ENCODE measurements at places on chromosomes 3 and 15. TPM values are rescaled to one million over a fixed set of nuclear protein-coding genes. Genes with fewer than 3 reads are reported as not detected.

- DNase-seq = no peak
Observed at GRCh38 chr3:14398797-14399106, 3.7 kb upstream of the SLC6A6 start.

GRCh38 chr3:129061888-129062834, 1.6 kb downstream of the GP9 start:
- DNase-seq = no peak

GRCh38 chr3:142963516-142964448, at the start of gene PAQR9:
Gene PAQR9, minus strand, starts transcription at chr3:142963674. Its CDS starts 338 bp downstream, at chr3:142963336.
- DNase-seq = peak; percentile 40

DNA sequence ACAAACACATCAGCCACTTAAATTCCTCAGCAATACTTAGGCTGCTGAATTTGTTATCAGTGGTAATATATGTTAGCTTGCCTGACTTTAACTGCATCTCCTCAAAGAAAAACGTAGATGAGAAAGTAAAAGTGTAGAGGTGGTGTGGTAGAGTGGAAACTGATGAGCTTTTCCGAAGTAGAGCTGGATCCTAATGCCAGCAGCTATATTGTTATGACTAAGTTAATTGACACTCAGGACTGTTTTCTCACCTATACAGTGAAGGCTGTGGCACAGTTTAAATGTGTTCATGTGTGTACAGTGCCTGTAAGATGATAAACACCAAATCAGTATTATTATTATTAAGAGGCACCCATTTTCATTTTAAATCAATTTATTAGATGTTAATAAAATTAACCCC, 174.9 kb downstream of the TNIK start:
- DNase-seq = no peak

DNA sequence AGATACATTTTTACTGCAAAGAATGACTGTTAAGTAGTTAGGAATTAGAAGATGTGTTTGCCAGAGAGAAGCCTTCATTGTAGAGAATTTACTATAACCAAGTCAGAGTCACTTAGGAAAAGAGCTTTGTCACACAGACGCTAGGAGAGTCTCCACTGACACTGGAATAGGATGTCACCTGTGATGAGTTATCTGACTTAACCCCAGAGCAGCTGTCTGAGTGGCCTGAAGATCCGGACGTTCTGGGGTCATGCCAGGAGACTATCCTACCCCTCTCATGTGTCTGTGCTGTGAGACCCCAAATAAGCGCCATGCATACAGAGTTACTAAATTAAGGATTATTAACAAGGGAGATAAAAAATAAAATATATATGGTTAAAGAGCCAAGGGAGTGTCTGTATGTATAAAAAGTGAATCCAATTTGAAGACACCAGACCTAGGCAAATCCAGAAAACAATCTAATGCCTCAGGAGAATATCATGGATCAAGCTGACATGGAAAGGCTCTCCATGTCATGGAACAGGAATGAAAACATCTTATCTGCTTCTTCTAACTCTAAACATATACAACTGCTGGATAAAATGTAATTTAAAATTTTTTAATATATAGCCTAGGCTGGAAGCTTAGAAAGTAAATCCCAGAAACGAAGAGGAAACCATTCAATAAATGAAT, 43.5 kb downstream of the ITGB5 start:
- DNase-seq = no peak

PTX3 gene
- 555 TPM for polyA plus RNA-seq

DNA sequence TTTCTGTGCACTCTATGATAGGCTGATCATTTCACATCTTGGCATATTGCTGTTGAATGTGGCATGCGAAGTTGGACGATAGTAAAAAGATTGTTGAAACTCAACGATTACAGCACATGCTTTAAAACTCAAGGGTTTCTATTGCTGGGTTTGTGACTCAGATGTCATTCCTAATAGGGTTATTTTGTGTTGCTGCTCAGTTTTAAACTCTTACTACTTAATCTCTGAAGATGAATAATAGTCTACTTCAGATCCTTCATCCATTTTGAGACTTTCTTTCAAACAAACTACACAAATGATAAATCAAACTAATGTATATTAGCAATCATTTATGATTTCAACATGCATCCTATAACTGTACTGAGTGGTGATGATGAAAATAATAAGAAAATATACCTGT, 71.3 kb upstream of the MBNL1 start:
- peak; percentile 45 for DNase-seq

PRICKLE2 gene
- polyA plus RNA-seq = 7.2 TPM

DNA sequence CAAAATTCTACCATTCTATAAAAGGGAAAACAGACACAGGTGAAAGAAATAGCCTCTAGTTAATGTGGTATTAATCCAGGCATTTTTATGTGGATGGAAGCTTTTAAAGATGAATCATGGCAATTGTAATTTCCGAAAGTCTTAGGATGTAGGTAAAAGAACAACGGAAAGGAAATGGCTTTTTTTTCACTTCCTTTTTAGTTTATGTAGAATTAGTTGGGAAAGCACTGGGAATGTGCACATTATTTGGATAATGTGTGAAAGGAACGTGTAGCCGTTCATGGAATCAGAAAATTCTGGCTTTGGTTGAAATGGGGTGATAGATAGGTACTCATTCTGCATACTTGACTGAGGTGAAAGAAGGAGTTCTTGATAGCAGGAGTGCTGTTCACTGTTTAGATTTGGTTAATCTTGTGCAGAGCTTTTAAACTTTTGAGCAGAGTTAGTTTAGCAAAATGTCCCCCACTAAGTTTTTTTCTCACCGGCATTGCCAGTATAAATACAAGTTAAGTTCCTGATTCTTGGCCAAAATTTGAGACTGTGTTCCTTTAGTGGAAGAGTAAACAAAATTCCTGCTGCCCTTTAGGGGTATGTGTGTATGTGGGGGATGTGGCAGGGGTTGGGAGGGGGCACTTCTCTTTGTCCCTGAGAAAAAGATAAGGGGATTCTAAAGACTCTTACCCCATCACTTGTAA, 20.2 kb upstream of the UTS2B start:
- peak; percentile 52 for DNase-seq

GRCh38 chr3:27971600-27971999, 249.5 kb upstream of the EOMES start:
- DNase-seq = no peak

CLDN18 gene
- not detected for polyA plus RNA-seq

- DNase-seq = no peak
Observed at GRCh38 chr3:177119829-177120228, 77.5 kb downstream of the TBL1XR1 start.

- no peak for DNase-seq
Observed at GRCh38 chr3:151296226-151296625, 17.9 kb upstream of the P2RY14 start.

GRCh38 chr15:79540551-79540950, 108.4 kb downstream of the MINAR1 start:
- DNase-seq = no peak

CACNA2D2 gene
- polyA plus RNA-seq = 0.02 TPM

DNA sequence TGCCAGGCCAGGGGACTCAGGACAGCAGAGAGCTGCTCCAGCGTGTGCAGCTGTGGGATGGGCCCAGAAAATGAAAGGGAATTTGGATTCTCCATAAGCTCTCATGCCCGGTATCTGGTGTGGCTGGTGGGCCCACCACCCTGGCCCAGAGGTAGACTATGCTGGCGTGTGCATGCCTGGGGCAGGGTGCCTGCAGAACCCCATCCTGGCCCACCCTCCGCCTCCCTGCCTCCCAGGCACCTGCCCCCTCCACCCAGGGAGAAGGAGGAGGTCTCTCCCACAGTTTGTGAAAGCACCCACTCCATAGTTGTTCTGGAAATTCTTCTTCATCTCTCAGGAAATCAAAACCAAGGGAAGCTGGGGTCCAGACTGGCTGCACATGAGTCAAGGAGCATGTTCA, 112.9 kb downstream of the ADCY5 start:
- DNase-seq = no peak

DNA sequence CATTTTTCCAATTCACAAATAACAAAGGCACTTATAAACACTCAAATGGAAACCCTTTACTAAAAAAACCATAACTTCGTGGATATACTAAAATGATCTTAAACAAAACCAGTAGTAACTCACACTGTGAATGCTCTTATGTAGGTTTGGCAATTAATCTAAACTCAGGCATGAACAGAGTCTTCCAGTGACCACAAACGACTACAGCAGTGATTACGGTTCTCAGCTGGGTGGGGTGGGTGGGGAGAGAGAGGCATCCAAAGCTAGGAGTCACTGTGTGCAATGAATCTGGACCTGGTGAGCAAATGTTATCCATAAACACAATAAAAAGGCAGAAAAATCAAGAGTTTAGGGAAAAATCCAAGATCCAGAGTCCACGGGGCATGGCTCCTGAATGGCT, 21.3 kb downstream of the SLC12A8 start:
- DNase-seq = peak; percentile 31
